ENCODE measurements at places on chromosomes 4 and X. TPM values are rescaled to one million over a fixed set of nuclear protein-coding genes. Genes with fewer than 3 reads are reported as not detected.

DNA sequence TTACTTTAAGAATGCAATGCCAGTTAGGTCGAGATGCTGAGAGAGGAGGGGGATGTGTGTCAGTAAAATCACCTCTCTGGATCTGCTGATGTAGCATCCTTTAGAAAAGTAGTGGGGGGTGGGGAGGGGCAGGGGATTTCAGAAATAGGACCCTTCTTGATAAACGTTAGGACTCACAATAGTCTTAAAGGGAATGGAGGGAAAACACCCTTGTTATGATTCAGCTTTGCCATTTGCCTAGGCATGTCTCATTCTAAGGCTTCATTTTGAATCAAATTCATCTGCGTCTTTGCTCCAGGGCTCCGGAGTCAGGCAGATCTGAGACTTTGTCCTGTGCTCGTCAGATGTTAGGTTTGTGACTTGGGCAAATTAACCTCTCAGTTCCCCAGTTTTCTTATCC lies 879 bp downstream of the SH2D1A start:
- no peaks in the 10 kb centered on the region for H3K27me3 ChIP-seq
- no peaks in the 10 kb centered on the region for H3K36me3 ChIP-seq
- H3K4me1 ChIP-seq: no peaks in the 10 kb centered on the region
- DNase-seq: no peak
- no peak overlapping the region for H3K27ac ChIP-seq

DNA sequence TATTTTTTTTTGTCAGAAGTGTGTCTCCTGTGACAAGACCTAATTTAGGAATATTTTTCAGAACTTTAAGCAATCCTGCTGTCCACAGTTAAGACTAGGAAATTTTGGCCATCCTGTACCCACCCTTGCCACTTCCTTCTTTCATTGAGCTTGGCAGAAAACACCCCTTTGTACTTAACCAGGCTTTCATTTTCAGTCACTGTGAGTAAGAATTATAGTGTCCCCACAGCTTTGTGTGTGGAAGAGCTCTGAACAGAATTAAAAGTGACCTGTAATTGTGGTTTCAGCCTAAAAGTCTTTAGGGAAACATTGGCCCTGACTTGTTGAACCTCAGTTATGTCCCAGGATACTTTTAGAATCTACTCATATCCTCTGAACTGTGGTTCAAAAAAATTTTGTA lies 153.7 kb upstream of the BMP3 start:
- H3K36me3 ChIP-seq: no peaks in the 10 kb centered on the region
- DNase-seq: no peak
- H3K4me1 ChIP-seq: no peaks in the 10 kb centered on the region
- H3K27me3 ChIP-seq: no peaks in the 10 kb centered on the region
- H3K27ac ChIP-seq: no peak overlapping the region

DNA sequence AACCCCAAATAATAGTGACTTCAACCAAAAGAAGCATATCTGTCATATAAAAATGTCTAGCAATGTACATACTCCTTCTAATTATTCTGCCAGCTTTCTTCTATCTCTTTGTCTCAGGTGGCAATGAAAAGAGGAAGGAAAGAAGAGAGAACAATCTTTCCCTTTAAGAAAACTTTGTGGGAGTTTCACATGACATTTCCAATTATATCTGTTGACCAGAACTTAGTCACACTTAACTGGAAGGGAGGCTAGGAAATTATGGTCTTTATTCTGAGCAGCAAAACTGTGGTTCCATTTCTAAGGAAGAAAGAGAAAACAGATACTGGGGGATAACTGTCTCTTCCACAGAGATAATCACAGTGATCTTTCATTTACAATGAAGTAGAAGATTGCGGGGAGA lies 12.9 kb upstream of the MAOA start:
- no peak overlapping the region for H3K4me3 ChIP-seq
- H3K36me3 ChIP-seq: no peaks in the 10 kb centered on the region
- H3K27me3 ChIP-seq: no peaks in the 10 kb centered on the region
- no peaks in the 10 kb centered on the region for H3K4me1 ChIP-seq
- H3K27ac ChIP-seq: no peak overlapping the region

DNA sequence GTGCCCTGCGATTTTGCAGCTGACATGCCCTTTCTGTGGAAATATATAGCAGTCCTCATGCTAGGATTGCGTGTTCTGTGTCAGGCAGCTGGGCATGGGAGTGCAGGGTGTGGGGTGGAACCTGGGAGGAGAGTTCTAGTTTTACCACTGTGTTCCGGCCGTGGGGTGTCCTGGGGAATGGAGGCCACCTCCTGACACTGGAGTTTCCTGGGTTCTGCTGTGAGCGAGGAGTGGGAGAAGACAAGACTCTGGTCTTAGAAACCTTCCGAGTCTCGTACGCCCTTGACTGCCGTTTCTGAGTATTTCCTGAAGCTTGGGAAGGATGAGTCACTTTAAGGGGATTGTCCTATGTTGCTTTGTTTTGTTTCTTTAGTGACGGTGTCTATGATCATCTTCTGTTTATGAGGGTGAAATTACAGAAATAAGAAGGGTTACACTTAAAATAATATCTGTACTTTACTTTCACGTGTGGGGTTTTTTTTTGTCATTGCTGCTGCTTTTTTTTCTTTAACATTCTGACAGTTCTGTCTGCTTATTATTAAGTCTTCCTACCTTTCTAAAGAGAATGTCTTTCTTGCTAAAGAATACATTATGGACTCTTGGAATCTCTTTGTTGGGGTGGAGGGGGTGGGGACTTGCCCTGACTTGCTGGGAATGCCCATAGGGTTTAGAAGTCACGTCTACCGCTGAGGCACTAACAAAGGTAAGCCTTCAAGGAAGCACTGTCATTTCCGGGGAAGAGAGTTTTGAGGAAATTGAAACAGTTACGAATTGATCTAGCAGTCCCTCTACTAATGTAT lies 19.1 kb downstream of the CD99 start:
- peak overlapping the region; percentile 94 for H3K27ac ChIP-seq
- peak overlapping the region; percentile 26 for H3K4me3 ChIP-seq
- DNase-seq: peak; percentile 91
- peaks cover 51% of the 10 kb centered on the region for H3K36me3 ChIP-seq

- no peaks in the 10 kb centered on the region for H3K27me3 ChIP-seq
- H3K4me3 ChIP-seq: no peak overlapping the region
- H3K4me1 ChIP-seq: peaks cover 3% of the 10 kb centered on the region
- no peak for DNase-seq
- no peaks in the 10 kb centered on the region for H3K36me3 ChIP-seq
Observed at GRCh38 chrX:41661366-41662095, 27.2 kb upstream of the GPR34 start.

GRCh38 chr4:121428721-121429120 lies 47.9 kb upstream of the QRFPR start:
- no peaks in the 10 kb centered on the region for H3K4me1 ChIP-seq
- no peak for DNase-seq
- no peaks in the 10 kb centered on the region for H3K36me3 ChIP-seq
- H3K4me3 ChIP-seq: no peak overlapping the region

RAB40AL gene
- total RNA-seq: 0.97 TPM

GABRE gene
- total RNA-seq: not detected

All from A673 (cell line).